ENCODE measurements at places on chromosomes 7 and 10.

DNA sequence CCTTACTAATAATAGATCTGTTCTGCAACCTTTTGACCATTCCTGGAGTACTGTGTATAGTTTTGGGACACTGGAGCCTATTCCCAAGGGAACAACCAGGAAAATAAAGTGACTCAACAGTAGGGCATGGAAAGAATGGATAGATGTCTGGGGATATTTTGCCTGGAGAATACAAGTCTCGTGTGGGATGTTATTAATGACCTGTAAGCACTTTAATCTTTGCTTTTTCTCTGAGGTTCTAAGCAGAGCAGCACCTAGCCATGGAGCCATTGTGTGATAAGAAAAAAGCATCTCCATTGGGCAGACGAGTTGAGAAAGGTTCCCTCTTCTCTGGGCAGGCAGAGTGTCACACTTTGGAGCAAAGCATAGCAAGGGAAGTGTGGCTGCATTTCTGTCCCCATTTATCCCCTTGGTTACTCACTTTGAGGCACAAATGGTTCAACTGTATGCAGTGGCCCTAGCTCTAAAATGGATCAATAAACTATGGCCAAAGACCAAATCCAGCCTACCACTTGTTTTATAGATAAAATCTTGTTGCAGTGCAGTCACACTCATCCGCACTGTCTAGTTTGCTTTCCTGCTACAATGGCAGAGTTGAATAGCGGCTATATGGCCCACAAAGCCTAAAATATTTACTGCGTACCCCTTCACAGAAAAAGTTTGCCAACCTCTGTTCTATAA is 21.0 kb upstream of the CCDC71L start:
- DNase-seq = peak; percentile 18

DNA sequence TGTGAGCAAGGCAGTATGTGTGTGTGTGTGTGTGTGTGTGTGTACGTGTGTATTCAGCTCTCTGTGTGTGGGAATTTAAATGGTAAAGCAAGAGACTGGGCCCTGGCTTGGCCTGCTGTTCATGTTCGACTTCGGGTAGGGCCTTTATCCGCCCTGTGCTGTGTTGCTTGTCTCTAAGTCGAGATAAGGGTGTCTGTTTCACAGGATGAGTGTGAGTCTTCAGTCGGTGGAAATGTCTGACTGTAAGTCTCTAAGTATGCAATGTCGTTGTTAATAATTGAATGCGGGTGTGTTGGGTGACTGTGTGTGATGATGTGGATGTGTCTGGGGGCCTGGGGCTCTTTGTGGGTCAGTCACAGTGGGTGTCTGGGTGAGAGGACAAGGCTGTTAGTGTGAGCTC is 34.8 kb downstream of the HIF1AN start:
- no peak for DNase-seq

GRCh38 chr10:131808370-131808930 is 92.4 kb upstream of the PPP2R2D start:
- no peak for DNase-seq

- peak; percentile 71 for DNase-seq
Measured at GRCh38 chr10:100341953-100342626, 4.9 kb upstream of the SCD start.

DNA sequence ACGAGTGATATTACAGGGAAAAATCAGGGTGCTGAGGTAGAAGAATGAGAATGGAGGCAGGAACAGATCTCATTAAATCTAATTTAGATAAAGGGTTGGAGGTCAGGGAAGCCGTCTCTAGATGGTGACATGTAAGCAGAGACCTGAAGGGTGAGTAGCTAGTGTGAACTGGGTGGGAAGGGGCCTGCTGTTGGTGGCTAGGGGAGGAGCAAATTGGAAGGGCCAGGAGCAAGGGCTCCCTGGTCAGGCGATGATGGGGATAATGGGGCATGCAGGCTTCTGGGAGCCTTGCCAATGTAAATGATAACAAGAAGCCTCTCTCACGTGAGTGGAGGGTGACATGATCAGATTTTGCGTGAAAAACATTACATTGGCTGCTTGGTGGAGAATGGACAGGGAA is 76.3 kb downstream of the WDFY4 start:
- no peak for DNase-seq

DNA sequence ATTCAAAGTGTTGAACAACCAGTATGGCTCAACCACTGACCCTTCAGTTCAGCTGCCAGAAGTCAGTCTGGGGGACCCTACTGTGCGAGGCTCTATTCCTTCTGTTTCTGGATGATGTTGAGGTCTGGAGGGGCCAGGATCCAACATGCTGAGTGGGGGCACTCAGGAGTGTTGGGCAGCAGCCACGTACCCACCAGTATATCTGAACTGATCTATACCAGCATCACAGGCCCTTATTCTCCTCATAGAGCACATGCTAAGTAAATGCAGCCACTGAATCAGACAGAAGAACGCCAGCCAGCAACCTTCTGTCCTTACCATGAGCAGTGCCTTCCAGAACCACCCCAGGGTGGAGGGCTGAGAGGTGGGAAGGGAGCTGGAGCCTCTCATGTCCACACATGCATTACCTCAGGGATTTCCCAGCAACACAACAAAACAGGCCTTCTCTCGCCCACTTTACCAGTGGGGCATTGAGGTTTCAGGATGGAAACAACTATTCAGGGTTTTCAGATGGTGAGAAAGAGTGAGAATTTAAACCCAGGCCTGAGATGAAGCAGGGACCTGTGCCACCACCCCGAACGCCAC is 6.8 kb upstream of the MSMB start:
- DNase-seq = no peak

DNA sequence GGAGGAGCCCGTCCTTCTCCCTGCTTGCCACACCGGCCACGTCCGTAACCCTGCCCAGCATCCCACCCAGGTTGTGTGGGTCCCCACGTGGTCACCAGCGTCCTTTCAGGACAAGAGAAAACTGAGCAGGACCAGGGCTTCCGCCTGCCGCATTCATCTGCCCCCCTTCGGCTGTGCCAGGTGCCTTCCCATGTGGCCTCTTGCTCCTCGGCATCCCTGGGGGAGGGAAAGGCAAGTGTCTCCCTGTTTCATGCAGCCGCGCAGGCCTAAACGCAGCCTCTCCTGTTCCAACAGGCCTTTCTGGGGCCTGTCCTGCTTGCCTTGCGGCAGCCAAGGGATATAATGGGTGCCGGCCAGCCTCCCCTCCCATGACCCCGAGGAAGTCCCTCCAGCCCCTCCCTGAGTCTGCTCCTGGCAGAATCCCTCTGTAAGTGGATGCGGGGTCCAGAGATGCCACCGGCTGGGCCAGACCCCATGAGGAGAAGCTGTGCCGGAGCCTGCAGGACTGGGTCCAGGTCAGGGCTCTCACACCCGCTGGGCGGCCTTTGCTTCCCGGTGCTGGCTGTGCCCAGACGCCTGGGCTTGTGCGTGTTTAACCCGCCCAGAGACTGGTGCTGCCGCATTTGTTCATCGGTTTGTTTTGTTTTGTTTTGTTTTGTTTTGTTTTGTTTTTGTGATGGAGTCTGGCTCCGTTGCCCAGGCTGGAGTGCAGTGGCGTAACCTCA is 23.1 kb downstream of the SHH start:
- no peak for DNase-seq

GRCh38 chr10:6275022-6275997 is 72.6 kb downstream of the PFKFB3 start:
- DNase-seq = peak; percentile 93

- DNase-seq = no peak
Measured at GRCh38 chr10:122875843-122876466, 3.4 kb downstream of the FAM24B start.

DNA sequence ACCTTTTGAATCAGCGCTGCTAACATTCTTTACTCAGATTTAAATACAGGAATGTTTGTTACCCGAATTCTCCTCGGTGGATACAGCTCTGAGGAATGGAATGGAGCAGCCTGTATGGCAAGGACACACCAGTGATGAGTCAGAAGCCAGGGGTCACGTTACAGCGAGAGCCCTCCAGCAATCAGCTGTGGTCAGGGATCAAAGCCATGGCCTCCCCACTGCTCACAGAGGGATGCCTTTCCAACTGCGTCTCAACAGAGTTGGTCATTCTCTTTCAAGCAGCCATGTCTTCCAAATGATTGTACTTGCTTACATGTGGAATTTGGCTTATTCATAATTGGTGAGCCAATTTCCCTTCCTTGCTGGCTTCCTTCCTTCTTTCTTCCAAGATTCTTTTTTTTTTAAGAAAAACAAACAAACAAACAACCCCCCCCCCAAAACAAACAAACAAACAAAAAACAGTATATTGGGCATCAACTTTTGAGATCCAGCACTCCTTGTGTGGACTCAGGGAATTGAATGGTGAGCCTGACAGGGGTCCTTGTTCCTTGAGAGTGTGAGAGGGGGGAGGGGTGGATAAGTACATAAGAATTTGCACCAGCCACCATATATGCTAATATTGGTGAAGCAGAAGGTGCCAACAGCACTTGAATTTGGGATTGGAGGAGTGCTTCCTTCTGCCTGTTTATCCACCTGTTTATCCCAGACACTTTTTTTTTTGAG is 100.2 kb downstream of the ATXN7L1 start:
- DNase-seq = peak; percentile 97

DNA sequence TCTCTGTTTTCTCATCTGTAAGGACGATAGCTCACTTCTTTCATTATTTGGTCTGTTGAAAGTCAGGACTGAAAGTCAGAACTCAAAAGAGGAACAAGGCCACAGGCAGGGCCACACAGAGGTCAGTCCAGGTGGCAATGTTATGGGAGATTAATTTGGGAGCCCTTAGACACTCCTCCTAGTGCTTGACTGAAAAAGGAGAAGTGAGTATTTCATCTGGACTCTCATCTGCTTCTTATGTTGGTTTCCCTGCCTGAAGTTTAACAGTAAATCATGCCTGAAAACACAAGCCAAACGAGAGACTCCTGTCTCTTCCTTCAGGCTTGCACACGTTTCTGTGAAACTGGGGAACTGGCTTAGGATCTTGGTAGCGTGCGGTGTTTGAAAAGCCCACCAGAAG is 248.5 kb downstream of the BUB3 start:
- no peak for DNase-seq

GRCh38 chr7:24576171-24577025 is 3.1 kb downstream of the PALS2 start:
- peak; percentile 86 for DNase-seq

DNA sequence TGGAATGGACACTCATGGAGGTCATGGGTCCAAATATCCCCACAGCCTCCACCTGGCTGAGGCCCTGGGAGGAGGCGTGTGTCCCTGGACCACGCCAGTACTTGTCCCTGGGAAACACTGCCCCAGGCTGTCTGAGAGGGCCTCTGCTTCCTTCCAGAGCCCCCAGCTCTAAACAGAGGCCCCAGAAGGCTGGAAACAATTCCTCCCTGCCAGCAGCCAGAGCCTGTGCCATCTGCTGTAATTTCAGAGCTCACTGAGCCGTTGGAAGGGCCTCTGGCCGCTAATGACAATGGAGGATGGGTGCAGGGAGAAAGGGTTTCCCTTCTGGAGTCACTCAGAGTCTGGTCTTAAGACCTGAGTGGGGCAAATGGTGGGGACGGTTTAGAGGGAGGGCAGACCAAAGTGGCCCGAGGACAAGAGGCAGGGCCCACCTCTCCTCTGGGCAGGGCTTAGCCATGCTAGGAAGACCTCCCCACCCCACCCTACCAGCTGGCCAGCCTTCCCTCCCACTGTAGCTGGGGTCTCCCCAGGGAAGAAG is 7.1 kb downstream of the CHAT start:
- DNase-seq = no peak

DNA sequence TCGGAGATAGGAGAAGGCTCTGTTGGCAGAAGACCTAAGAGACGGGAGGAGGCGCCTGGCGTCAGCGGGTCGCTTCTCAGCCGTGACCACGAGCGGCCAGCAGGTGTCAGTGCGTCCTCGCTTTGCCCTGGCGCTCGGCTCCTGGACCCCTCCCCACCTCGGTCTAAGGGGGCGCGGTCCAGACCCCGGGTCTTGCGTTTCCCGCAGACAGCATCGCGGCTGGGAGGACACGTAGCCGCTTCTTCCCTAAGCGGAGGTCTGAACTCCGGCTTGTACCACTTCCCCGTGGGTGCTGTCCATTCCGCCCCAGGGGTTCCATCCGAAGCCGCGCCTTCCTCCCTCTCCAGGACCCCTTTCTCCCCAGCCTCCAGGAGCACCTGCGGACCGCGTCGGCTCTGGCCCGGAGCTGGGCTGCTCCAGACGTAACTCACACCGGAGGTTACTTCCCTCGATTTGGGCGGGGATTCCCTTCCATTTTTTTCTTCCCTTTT is 593 bp upstream of the ADRA2A start:
- peak; percentile 66 for DNase-seq

DNA sequence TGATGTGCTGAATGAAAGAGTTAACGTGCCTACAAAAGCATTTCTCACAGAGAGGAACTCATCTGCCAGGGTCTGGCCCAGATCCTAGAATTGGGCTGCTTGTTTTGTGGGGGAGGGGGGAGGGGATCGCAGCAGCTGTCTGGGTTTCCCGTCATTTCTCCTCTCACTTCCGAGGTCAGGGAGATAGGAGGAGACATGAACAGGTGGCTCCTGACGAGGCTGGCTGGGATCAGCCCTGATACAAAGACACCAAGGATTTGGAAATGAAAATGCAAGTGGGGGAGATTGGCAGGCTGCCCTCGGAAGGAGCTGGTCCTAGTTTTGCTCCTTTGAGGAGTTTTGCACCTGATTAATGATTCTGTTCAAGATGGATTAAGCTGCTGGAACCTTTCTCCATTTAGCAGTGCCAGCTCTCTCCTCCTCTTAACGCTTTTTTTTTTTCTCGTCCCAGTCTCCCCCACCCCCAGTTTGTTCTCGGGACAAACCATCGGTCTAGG is 86.8 kb upstream of the KMT2C start:
- no peak for DNase-seq

- peak; percentile 95 for DNase-seq
Measured at GRCh38 chr7:55132890-55133551, 114.2 kb downstream of the EGFR start.

GRCh38 chr10:69317175-69317604 is 38.9 kb downstream of the HK1 start:
- DNase-seq = no peak

DNA sequence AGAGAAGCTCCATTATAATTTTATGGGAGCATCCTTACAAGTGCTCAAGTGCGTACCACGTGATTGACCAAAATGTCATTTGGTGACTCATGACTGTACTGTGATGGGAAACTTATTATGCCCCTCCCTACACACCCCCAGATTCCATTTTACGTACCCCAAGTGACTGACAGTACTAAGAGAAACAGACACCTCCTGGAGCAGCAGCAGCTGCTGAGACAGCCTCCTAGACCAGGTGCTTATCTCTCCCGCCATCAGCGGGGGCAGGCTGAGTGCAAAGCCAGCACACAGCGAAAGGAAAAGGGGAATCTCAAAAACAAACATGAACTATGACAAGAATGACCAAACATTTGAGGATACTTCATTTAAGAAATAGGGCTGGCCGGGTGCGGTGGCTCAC is 4.2 kb upstream of the ADAM12 start:
- no peak for DNase-seq

DNA sequence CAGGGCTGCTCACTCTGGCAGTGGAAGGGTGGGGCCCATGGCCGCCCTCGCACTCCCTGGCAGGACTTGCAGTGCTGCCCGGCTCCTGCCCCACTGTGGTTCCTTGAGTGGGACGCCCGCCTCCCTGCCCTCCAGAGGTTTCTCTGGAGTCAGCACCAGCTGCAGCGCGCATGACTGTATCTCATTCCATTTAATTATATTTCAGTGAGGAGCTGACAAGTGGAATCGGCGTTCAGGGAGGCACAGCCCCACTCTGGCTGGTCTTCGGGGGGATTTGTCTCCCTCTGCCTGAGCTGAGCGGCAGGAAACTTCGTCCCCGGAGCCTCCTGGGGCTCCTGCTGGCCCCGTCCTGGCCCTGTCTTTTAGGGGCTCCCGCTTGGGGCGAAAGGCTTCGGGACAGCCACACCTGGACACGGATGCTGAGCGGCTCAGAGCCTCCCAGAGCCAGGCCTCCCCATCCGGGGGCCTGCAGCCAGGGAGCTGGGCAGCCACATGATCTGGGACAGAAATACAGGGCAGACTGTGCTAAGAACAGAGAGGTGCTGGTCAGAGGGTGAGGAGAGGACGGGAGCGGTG is 75.3 kb upstream of the NKX6-2 start:
- no peak for DNase-seq

Data from adipocyte (in vitro differentiated cells).